Activated CD4-positive, alpha-beta T cell treated with anti-CD3 and anti-CD28 coated beads for 24 hours (primary cell): ENCODE measurements at places on chromosomes 3 and 15.

DNA sequence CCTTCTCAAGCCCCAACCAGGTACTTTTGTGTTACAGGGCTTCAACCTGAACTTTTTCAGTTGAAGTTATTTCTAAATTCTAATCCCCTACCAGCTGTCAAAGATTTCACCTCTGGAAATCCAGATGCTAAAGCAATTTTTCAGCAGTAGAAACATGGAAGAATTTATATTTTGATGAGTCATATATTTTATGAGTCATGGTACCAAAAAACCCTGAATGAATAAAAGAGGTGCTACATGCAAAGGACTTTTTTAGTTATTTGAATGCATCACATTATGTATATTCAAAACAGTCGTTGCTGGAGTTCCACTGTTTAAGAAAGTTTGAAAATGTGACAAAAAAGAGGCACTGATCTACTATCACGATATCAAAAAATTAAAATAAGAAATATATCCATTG lies 96.0 kb upstream of the ZNF385D start:
- DNase-seq = no peak

GRCh38 chr3:12120374-12121140 lies 38.2 kb downstream of the TIMP4 start:
- DNase-seq = no peak

DNA sequence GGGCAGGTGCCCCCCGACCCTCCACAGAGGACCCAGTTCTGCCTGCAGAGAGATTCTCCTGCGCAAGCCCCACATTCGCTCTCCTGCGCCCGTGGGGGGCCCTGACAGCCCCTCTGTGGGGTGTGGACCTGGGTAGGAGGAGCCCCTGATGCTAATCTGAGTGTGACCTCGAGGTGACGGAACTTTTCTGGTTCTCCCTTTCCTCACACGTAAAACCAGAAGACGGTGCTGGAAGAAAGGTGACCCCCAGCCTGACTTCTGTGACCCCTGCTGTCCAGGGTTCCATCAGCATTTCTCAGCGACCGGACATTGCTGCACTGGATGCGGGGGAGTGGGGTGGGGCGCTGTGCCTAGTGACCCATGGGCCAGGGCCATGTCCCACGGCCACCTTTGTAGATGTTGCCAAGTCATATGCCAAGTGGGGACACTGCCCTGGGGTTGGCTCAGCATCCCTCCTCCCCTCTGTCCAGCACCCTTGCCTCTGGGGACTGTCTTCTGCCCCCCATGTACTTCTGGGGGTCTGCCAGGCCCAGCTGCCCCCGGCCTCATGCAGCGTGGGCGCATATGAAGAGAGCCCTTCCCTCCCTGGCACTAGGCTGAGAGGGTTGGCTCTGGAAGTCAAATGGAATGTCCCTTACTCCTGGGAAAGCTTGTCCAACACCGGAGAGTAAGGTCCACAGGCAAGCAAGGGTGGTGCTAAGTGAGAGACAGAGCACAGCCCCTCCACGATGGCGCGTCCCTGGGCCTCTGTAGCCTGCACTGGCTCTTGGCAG lies 129.1 kb upstream of the MEF2A start:
- no peak for DNase-seq

- DNase-seq = no peak
Observed at GRCh38 chr3:120767106-120767505, 24.6 kb downstream of the GTF2E1 start.

GRCh38 chr3:169350228-169350627 lies 313.3 kb downstream of the MECOM start:
- DNase-seq = no peak

DNA sequence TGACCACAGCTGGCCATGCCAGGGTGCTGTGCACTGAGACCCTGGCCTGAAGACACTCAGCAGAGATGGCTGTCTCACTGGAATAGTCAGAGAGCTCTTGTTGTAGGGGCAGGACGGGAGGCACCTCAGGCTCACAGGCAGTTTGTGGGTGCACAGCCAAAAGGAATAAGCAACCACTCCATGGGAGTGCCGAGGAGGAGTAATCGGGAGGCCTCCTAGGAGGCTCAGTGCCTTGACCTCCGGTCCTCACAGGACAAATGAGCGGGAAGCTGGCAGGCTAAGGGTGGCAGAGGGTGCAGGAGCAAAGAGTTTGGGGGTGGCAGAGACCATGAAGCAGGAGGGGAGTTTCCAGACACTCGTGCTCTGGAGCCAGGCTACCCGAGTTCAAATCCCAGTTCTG lies 81.7 kb downstream of the SMAD6 start:
- DNase-seq = no peak
